Stimulated activated CD4-positive, alpha-beta T cell treated with anti-CD3 and anti-CD28 coated beads, Interleukin-15, amount 100 ng/mL, for 1 hour (primary cell): ENCODE measurements at places on chromosomes 5 and 9.

- no peak for DNase-seq
Observed at GRCh38 chr5:149810856-149811255, 80.7 kb downstream of the PPARGC1B start.

GRCh38 chr9:1941989-1942388 lies 73.2 kb upstream of the SMARCA2 start:
- DNase-seq, result no peak

GRCh38 chr9:129923589-129923988 lies 88.3 kb downstream of the USP20 start:
- no peak for DNase-seq

GRCh38 chr5:55160493-55161209 lies 680 bp downstream of the GPX8 start:
- no peak for DNase-seq

DNA sequence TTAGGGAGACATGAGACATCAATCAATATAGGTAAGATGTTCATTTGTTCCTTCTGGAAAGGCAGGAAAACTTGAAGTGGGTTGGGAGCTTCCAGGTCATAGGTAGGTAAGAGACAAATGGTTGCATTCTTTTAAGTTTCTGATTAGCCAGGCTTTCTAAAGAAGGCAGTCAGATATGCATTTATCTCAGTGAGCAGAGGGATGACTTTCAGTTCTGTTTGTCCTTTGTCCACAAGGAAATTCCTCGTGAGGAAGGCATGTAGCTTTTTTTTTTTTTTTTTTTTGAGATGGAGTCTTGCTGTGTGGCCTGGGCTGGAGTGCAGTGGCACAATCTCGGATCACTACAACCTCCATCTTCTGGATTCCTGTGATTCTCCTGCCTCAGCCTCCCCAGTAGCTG lies 155.3 kb upstream of the ABCA1 start:
- DNase-seq, result no peak
